ENCODE measurements at places on chromosomes 1 and 21.

DNA sequence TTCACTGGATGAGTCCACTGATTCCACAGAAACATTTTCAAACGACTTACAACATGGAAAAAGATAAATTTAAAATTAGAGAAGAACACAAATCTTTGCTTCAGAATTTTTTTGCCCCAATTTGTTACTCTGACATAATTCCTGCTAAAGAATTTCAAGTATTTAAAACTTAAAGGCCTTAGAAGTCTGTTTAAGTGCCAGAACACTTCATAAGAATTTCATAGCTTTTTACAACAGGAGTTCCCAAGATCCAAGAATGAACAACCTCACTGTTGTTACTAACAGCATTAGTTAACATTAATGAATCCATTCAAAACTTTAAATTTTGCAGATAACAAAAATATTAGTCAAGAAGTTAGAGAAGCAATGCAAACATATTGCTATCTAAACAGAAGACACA lies 31.7 kb downstream of the ARHGAP29 start:
- DNase-seq = no peak

DNA sequence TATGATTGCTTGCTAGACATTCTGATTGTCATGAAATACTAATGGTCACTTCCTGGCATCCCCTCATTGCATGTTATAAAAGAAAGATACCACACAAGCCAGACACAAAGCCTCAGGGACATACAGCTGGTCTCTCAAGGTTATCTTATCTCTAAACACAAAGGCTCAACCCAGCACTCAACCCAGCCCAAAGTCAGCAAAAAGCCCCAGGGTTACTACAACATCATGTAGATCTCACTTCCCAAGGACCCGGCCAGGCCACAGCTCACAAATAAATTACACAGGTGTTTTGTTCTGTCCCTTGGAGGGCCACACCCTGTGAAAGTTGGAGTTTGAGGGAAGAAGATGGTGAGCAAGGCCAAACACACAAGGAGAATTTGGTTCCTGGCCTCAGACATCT lies 109.7 kb upstream of the BARHL2 start:
- DNase-seq = no peak

- no peak for DNase-seq
These were observed 10.1 kb upstream of the EXO1 start for GRCh38 chr1:241837901-241838300.

DNA sequence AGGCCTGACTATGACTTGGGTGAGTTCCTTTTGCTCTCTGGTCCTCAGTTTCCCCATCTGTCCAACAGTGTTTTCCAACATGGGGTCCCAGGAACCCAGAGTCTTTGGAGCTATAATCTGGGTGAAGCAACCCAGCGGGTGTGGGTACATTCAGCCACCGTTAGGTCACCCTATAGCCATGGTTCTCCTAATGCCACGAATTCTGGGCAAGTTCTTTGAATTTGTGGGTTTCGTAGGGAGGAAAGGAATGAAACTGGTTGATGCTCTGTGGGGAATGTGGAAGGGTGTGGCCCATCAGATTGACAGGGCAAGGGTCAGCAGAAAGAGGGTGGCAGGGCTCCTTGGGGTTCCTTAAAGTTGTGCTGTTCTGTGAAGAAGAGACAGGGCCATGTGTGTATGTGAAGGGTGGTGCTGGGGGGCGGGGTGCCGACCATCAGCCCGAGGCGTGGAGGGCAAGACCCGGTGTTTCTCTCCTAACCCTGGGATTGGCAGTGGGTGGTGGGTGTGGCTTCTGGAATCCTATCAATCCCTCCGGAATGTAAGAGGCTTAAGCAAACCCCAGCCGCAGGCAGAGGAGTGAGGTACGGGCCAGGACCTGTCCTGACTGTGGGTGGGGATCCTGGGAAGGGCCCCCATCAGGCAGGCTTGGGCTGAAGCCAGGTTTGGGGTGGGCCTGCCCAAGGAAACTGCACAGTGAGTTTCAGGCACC lies 35.5 kb upstream of the ZNF362 start:
- no peak for DNase-seq

- no peak for DNase-seq
These were observed 66.6 kb downstream of the SPAG17 start for GRCh38 chr1:118118469-118118868.

GRCh38 chr1:34686531-34686930 lies 68.3 kb upstream of the GJB5 start:
- DNase-seq = no peak

GRCh38 chr21:33949516-33950430 lies 34.2 kb upstream of the ATP5PO start:
- peak; percentile 75 for DNase-seq

- no peak for DNase-seq
These were observed 271.8 kb downstream of the HLX start for GRCh38 chr1:221150996-221151395.

- DNase-seq = no peak
These were observed 6.4 kb downstream of the HSPG2 start for GRCh38 chr1:21930629-21931170.

DNA sequence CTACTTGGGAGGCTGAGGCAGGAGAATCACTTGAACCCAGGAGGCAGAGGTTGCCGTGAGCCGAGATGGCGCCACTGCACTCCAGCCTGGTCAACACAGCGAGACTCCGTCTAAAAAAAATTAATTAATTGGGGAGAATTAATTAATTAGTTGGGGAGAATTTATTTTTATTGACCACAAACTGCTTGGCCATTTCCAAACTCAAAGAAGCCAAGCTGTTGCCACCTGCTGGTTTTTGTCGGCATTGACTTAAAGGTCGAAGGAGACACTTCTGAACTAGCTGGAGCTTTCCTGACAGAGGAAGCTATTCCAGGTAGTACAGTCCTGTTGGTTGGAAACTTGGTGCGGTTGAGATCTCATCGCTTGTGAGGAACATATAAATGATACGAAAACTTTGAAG lies 13.1 kb downstream of the MAP1LC3C start:
- peak; percentile 20 for DNase-seq

DNA sequence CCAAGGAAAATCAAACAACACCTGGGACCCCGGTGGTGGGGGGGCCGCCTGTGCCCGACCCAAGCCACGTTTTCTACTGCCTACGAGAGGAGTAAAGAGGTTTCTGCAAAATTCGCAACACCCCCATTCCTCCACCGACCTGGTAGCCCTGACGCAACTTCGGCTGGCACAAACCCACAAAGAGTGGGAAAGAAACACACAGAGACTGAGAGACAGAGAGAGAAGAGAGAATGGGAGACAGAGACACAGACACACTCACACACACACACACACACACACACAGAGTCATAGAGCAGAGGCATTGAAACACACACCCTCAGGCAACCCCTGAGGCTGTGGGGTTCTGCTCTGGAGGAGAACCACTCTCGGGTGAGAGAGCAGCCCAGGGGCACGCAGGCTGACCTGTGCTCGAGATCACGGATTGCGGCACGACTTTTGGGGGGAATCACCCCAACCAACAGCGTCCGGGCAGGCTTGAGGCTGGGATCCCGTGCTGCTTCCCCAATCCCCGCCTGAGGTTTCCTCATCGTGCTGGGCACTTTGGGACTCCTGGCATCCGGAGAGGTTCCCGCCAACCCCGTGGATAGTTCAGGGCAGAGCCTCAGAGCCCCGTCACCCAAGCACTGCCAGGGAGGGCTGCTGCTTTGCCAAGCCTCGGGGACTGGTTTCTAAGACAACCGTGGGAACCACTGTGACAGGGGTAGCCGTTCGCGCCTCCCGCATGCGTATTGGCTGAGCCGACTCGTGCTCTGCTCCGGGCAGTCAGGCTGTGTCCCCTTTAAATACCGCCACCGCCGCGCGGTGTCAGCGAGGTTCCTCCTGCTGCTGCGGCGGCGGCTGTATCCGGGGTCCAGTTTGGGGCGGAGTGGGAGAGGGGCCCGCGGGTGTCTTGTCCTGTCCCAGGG lies 682.4 kb upstream of the TPTE start:
- no peak for DNase-seq

DNA sequence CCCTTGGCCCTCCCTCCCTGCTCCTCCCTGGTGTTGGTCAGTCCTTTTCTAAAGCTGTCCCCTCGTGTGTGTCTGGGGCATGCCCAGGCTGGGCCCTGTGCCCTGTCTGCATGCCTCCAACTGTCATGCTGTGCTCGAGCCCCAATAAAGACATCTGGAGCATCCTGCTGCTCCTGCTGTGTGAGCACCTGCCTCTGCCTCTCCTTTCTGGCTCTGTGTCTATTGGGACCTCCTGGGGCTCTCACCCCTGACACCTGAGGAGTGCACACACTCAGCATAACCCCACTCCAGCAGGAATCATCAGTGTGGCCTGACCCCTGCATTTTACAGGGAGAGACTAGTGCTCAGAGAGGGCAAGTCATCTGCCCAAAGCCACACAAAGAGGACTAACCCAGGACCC lies 23.7 kb downstream of the KCNC4 start:
- no peak for DNase-seq

DNA sequence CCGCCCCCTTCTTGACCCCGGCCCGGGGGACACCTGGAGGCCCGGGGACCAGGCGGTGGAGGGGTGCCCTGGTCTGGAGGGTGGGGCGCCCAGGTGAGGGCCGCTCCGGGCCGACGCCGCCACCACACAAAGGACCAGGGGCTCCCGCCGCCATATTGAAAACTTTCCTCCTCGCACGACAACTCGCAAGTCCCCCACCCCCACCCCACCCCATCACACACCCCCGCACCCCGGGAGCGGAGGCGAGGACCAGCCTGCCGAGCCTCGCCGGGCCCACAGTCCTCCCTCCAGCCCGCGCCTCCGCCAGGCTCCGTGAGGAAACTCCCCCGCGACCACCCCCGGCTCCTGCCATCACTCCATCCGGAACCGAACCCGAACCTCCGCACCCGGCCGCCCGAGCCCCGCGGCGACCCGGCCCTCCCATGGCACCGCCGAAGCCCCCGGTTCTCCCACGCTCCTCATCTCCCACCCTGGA lies 733 bp downstream of the KDM5B start:
- DNase-seq = peak; percentile 65

- DNase-seq = no peak
These were observed 96.2 kb upstream of the SIM2 start for GRCh38 chr21:36602735-36603134.

DNA sequence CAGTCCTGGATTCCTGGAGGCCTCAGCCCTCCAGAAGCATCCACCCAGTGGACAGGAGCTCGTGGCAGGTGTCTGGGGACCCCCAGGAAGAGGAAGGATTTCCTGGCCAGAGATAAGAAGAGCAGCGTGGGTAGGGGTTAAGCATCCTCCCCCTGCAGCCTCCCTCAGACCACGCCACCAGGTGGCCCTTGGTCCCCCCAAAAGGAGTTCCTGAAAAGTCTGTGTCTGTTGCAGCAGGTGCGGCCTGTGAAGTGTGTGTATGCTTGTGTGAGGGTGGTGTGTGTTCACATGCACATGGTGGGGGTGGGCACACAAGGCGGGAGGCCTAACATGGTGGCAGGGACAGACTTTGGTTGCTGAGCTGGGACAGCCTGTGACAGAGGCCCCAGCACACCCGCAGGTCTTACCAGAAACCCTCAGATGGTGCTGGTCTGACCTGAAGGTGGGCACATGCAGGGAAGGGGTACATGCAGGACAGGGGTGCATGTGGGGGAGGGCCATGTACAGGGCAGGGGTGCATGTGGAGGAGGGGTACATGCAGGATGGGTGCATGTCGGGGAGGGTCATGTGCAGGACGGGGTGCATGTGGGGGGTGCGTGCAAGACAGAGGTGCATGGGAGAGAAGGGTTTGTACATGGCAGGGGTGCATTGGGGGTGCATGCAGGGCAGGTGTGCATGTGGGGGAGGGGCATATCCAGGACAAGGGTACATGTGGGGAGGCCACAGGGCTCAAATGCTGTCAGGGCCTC lies 18.2 kb upstream of the RUNX3 start:
- no peak for DNase-seq

- DNase-seq = no peak
These were observed 85.2 kb downstream of the UCHL5 start for GRCh38 chr1:192973988-192974387.
